Spinal cord (tissue), 10 donors: ENCODE measurements at places on chromosomes 13 and 19. TPM values are rescaled to one million over a fixed set of nuclear protein-coding genes. Genes with fewer than 3 reads are reported as not detected.
A peak's percentile ranks its signal among the peaks of the same experiment; 100 is the strongest.

GRCh38 chr19:3046698-3047495, 15.4 kb downstream of the TLE5 start:
- DNase-seq, result peak; percentile 88
- H3K27ac ChIP-seq, result no peak overlapping the region
- peaks cover 25% of the 10 kb centered on the region for H3K4me1 ChIP-seq

- peaks cover 33% of the 10 kb centered on the region for H3K4me1 ChIP-seq
- H3K27ac ChIP-seq, result peak overlapping the region; percentile 67
- no peak for DNase-seq
- H3K4me3 ChIP-seq, result no peak overlapping the region
- H3K27me3 ChIP-seq, result no peaks in the 10 kb centered on the region
- H3K36me3 ChIP-seq, result no peaks in the 10 kb centered on the region
These were observed 57.1 kb downstream of the ALOX5AP start for GRCh38 chr13:30792285-30793000.

The UBE2M gene
- 138 TPM for polyA plus RNA-seq

DNA sequence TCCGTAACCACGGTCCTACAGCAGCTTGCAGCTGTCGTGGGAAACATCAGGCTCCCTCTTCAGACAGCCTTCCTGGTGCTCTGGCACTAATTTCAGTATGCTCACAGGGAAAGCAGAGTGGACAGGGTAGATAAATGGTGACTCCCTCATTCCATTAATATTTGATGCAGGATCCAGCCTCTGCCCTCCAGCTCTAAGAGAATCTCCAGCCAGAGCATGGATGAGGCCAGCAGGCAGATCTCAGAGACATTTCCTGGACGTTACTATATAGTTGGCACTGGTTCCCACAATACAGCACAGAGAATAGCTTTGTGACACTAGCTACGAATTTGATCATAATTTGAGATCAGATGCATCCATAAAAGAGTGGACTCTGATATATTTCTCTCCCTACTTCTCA, 341.4 kb downstream of the LIG4 start:
- peaks cover 5% of the 10 kb centered on the region for H3K27me3 ChIP-seq
- H3K27ac ChIP-seq, result no peak overlapping the region
- H3K36me3 ChIP-seq, result no peaks in the 10 kb centered on the region
- no peaks in the 10 kb centered on the region for H3K4me1 ChIP-seq

DNA sequence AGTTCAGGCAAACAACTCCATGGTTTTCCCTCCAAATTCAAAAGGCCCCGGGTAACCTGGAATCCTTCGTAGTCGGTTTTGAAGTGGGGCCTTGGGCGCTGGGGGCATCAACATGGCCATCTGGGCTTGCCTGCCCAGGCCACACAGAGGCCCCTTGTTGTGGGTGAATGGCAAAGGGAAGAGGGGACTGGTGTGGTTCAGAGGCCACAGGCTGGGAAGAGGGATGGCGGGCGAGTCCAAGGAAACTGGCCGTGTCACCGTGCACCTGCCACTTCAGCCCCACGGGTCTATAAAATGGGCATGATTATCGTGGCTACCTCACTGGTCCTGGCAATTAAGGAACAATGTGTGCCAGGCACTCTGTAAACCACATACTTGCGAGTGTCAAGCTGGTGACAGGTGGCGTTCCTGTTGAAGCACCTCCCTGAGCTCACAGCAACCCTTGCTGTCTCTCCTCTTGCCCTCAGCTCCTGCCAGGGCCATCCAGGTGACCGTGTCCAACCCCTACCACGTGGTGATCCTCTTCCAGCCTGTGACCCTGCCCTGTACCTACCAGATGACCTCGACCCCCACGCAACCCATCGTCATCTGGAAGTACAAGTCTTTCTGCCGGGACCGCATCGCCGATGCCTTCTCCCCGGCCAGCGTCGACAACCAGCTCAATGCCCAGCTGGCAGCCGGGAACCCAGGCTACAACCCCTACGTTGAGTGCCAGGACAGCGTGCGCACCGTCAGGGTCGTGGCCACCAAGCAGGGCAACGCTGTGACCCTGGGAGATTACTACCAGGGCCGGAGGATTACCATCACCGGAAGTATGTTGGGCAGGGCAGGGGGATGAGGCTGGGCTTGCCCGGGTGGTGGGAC, 1.3 kb downstream of the LSR start:
- H3K4me1 ChIP-seq, result peaks cover 16% of the 10 kb centered on the region
- no peak overlapping the region for H3K4me3 ChIP-seq
- no peaks in the 10 kb centered on the region for H3K36me3 ChIP-seq
- no peak for DNase-seq

DNA sequence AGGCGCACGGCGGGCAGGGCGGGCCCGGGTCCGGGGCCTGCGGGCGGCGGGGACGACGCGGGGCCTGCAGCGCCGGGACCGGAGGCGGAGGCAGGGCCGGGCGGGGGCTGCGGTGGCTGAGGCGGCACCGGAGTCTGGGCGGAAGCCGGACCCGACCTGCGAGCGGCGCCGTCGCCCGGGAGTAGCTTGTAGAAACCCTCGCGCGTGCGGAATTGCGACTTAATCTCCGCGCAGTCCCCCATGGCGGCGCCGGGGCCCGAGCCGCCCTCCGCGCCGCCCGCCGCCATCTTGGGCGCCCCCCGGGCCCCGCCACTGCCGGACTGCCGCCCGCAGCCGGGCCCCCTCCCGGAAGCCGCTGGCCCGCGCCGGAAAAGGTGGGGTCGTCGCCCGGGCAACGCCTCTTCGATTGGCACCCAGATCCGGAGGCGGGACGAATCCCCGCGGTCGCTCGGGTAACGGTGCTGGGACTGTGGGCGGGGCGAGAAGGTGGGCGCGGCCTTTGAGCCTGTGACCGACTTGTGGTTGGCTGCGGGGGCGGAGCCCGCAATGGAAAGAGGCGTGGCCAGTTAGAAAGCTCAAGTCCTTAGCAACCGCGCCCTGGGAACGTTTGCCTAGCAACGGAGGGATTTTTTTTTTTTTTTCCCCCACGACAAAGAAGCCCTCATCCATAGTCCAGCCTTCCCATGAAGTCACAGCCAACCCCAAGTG, at the start of gene DMWD:
Gene DMWD (minus strand): TSS at position 376 of the 708 bp plus-strand sequence. CDS start 89 bp downstream, at position 287.
- peak within 1 kb of the TSS; percentile 69 for H3K4me3 ChIP-seq
- DNase-seq, result peak; percentile 95
- H3K27ac ChIP-seq, result peak within 1 kb of the TSS; percentile 69
- no peaks in the 10 kb centered on the region for H3K27me3 ChIP-seq
- peaks cover 36% of the 10 kb centered on the region for H3K36me3 ChIP-seq

The PABPC3 gene
- 1.3 TPM for polyA plus RNA-seq

The ZNF98 gene
- 2.1 TPM for polyA plus RNA-seq
